ENCODE measurements at places on chromosomes 16 and 17.
A peak's percentile ranks its signal among the peaks of the same experiment; 100 is the strongest.

GRCh38 chr16:79601092-79601930 lies 774 bp upstream of the MAF start:
- no peak for DNase-seq

DNA sequence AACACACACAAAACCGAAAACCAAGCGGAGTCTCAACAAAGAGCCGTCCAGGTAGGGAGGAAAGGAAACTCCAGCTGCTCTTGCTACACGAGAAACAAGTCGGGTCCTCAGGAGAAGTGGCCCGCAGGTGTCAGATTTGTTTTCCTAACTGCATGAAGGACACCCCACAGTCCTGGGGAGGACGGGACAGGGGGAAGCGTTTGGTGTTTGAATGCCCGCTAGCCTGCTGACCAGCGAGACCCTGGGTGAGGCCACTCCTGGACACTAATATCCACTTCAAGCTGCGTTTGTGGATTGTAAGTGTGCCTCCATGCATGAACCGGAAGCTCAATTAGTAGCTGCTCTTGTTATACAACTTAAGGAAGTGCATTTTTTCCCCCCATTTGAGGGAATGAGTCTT lies 299.5 kb downstream of the MAF start:
- no peak for DNase-seq

DNA sequence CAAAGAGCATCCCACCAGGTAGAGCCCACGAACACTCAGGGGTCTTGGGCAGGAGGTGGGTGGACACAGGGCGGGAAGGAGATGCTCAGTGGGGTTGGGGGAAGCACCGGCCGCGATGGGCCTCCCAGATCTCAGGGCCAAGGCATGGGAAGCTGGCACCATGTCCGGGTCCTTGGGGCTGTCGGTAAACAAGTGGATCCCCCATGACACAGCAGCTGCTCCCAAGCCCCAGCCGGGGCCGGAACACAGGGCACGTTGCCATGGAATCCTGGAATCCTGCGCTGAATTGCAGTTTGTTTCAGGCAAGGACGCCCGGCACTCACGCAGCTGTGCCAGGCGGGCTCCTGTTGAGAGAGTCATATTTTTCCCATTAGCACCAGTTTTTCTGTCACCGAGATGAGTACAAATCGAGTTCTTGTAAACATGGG lies 23.0 kb upstream of the CHMP6 start:
- no peak for DNase-seq

DNA sequence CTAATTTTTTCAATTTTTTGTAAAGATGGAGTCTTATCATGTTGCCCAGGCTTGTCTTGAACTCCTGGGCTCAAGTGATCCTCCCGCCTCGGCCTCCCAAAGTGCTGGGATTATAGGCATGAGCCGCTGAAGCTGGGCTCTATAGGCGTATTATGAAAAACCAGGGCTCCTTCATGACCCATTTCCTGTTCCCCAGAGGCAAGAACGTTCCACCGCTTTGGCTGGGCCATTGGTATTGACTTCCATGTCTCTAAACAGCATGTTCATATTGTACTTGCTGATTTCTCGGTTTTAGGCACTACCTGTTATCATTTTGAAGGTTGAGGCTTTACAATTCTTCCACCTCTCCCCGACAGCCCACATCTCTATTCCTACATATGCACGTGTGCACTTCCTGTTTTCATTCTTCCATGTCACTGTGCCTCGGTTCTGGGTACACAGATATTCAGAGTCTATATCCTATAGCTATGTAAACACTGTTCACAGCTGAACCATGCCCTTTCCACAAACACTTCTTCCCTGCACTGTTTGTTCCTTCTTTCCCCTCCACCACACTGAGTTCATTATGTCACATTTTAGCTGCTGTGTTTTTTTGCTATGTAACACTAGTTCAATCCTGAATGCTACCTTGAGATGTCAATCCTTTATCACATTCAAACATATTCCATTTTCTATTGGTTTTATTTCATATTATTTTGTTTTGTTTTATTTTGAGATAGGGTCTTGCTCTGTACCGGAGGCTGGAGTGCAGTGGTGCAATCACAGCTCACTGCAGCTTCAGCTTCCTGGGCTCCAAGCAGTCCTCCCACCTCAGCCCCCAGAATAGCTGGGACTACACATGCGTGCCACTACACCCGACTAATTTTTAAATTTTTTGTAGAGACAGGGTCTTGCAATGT lies 16.8 kb upstream of the MAPK3 start:
- DNase-seq = no peak

GRCh38 chr17:50511058-50511457 lies 2.8 kb downstream of the MYCBPAP start:
- peak; percentile 92 for DNase-seq

DNA sequence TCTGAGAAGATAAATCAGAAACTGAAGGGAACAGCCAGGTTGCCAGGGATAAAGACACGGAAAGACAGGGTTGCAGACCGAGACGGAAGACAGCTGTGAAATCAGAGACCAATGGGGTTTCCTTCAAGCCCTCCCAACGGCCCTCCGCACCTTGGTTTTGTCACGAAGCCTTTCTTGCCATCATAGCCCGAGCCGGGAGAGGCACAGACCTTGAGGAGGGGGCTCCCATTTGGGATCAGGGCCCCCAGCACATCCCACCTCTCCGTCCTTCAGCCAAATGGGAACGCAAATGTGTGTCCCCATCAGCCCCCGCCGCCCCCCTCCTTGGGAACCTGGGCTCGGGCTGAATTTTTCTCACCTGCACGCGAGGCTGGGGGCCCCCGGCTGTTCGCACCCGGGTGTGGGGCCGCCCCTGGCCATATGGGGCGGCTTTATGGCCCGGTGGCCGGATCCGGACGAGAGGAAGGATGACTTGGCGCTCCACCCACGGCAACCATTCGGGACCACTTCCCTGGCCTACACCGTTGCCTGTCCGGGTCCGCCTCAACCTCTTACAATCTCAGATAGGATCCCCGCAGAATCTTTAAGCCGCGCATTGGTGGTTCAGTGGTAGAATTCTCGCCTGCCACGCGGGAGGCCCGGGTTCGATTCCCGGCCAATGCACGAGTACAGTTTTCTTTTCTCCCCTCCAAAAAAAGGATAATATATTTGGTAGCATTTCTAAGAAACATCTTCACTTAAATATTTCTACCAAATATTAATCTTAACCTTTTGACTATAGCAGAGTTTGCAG lies 1.4 kb upstream of the HES7 start:
- DNase-seq = peak; percentile 91

- no peak for DNase-seq
Measured at GRCh38 chr16:64543441-64543840, 578.4 kb downstream of the CDH11 start.

DNA sequence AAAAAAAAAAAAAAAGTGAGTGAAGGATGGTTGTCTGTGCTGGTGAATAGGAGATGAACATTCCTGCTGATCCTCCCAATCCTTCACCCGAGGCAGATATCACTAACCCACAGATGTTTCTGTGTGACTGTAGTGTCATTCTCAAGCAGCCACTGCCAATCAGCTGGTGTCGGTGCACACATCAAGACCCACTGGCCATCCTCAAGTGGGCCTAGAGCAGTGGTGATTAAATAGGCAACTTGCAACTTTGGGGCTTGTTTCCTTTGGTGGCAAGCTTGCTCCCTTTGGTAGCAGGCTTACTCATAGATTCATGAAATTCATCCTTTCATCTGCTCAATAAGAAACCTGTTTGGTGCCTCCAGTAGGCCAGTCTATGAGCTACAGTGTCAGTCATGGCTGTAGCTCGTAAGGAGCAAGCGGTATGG lies 51.1 kb upstream of the LGALS9 start:
- DNase-seq = peak; percentile 91

DNA sequence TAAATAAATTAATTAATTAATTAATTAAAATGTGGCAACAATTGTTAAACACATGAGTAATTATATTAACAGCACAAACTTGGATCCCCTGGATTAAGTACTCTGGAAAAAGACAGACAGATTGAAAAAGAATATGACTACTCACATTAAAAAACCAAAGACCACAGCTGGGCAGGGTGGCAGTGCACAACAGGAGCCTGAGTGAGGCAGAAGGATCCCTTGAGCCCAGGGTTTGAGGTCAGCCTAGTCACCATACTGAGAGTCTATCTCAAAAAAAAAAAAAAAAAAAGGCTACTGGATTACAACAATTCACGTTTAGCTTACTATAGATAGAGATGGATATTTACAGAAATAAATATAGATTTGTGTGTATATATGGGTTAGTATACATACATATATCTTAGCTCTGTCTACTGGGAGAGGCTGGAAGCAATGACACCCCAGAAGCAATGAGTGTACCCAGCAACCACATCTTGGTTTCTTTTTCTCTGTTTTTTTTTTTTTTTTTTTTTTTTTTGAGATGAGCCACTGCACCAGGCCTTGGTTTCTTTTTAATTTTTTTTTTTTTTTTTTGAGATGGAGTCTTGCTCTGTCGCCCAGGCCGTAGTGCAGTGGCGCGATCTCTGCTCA lies 10.6 kb upstream of the SUZ12 start:
- DNase-seq = peak; percentile 30

Data from activated CD4-positive, alpha-beta T cell treated with anti-CD3 and anti-CD28 coated beads, Interleukin-10, Interleukin-2, amounts not matched to agents 100 ng/mL and 50 ng/mL, durations not matched to agents 16 hours and 8 hours (primary cell).